NCI-H2029 treated with DMSO at 0.1 percent for 48 hours (cell line): ENCODE measurements at places on chromosomes 7 and 10.

DNA sequence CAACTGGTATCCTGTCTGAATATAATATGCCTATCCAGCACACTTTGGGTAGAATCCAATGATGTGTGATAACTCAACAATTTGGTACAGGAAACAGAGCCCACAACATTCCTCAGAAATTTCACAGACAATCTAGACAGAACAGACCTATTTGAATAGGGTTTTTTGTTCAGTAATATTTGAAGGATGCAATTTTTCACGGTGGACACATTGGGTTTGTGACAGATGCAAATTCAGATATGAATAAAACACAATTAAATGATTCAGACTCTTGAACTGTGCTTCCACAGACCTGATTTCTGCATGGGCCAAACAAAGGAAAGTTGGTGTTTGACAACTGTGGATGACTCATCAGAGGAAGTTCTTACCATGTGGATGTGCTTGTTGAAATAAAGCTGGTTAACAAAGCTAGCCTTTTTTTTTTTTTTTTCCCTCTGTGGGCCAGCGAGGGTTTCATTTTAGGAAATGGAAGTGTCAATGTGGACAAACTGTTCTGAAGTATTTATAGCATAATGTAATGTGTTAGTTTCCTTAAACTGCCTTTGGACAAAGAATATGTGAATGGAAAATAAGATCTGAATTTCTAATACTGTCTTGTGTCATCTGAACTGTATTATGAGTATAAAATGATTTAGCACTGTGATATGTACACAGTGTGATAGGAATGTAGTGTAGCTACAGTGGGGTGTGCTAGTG lies 43.2 kb upstream of the FAM133B start:
- no peak for DNase-seq

DNA sequence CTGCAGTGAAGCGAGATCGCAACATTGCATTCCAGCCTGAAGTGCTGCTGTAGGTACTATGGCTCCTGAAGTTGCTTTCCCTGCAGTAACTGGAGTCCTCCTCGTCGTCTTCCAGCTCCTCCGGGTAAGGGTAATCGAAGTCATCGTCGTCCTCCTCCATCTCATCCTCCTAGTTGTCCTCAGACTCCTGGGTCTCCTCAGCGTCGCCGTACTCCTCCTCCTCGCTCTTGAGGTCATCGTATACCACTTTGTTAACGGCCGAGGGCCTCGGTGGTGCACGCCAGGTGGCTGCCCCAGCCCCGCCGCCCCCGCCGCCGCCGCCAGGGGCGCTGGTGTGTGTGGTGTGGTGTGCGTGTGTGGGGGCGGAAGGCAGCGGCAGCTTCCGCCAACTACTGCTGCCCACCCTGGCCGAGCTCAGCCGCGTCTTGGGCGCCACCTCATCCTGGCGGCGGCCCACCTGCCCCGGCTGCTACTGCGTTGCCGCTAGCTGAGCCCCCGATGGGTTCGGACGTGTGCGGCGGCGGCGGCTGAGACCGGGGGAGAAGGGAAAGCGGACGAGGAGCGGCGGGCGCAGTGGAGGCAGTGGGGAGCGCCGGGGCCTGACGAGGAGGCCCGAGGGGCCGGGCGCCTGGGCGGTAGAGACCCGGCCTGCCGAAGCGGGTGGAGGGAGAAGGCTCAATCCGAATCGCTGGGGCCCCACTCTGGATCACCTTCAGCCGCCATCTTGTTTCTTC lies 11.8 kb upstream of the ACBD5 start:
- DNase-seq: no peak

DNA sequence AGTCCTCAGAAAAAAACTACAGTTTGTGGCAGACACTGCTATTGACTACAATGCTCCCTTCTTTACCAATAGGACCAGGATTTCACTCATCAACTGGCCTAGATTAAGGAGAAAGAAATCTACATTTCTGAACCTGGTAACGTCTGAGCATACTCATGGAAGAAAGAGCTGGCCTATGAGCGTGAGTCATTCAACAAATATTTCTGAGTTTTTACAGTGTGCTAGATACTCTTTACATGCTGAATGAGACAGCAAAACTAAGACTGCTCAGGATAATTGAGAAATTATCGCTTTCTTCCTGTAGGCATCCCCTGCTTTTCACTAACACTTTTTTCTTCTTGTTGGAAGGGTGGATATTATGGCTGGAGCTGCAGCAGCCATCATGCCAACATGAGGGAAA lies 609.7 kb downstream of the TNS3 start:
- no peak for DNase-seq

DNA sequence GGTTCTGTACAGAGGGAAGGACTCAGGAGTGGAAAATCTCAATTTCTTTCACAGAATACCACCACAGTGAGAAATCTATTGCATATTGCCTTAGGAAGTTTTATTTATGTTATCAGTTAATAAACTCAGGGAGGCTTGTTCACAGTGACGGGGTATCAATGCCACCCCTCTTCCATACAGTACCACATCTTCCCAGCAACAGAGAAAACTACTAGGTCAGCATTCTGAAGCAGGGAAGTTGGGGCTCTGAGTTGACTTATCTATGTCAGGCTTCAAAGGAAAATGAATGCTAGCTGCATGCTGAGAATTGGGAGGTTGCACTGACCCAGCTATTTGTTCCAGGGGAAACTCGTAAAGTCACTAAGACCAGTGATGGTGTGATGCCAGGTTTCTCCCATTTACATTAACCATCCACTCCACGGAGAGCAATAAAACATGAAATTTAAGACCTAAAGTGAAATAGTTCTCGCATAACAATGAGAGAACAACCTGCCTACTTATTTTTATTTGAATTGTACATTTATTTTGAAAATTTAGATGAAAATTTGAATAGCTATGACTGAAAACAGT lies 266.7 kb downstream of the RNLS start:
- no peak for DNase-seq

DNA sequence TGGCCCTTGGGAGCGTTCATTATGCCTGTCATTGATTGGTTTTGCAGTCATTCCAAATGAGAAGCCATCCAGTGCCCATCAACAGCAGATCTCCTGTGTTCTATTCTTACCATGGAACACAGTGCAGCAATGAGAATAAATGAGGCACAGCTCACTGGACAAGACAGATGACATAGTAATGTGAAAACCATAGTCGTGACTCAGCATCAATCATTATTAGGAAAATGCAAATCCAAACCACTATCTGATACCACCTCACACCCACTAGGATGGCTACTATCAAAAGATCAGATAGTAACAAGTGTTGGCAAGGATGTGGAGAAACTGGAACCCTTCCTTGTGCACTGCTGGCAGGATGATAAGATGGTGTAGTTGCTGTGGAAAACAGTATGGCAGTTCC lies 144.7 kb downstream of the ARHGAP22 start:
- DNase-seq: no peak

DNA sequence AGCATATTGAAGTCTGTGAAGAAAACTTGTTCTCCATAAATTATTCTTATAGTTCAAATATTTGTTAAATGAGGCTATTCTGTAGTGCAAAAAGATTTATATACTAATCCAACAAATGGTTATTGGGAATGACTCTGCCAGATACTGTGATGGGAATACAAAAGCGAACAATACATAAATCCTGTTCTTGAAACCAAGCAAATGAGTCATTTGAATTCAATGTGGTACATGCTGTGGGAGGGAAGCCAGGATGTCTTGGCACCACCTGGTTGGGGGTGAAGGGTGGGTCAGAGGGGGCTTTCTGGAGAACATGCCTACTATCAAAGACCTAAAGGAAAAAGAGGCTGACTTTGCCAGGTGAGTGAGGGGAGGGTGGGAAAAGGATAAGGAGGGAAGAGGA lies 594.2 kb downstream of the CALN1 start:
- DNase-seq: no peak

DNA sequence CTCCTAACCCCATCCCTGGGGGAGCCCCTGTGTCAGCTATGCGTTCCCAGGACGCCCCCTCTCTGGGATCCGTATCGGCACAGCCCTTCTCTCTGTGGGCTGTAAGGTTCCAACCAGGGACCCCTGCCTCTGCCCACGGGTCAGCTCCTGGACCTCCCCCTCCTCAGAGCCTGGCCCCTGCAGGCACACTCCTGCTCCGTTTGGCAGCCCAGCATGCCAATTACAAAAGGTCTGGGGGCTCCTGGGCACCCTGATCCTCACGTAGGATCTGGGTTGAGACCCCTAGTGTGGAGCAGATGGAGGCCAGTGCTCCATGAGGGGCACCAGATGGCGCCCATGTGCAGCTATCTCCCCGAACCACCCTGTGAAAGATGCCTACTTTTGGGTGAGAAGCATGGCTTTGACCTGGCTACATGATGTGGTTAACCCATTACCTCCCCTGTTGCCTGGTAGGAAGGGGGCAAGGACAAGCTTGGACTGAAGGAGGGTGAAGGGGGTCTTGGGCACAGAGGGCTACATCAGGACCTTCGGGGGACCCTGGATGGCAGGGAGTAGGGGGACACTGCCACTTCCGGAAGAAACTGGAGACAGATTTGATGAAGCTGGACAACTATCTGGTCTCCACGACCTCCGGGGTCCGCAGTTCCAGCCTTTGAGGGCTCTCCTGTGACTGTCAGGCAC lies 9.0 kb downstream of the TACR2 start:
- DNase-seq: no peak

DNA sequence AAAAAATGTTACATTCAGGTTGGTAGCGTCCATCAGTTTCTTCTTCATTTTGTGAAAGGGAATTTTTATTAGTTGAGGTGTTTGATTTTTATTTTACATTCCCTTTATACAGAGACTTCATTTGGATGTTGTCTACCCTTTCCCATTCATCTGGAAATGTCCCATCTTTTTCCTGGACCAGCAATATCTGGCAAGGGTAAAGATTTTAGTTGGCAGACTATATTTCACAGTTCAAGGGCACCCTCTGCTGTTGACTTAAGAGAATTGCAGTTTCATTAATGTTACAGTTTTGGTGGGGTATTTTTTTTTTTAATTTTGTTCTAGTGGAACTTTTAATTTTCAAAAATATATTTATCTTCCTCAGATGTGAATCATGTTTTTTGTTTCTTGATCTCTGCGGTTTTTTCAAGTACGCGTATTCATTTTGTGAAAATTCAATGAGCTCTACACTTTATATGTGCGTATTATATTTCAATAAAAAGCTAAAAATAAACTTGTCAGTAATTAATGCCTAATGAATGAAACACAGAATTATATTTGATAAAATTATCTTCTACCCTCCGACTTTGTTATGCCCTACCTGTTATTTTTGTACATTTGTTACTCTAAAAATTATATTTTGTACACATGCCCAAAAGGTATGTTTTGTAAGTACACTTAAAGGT lies 97.9 kb upstream of the KLF14 start:
- no peak for DNase-seq

DNA sequence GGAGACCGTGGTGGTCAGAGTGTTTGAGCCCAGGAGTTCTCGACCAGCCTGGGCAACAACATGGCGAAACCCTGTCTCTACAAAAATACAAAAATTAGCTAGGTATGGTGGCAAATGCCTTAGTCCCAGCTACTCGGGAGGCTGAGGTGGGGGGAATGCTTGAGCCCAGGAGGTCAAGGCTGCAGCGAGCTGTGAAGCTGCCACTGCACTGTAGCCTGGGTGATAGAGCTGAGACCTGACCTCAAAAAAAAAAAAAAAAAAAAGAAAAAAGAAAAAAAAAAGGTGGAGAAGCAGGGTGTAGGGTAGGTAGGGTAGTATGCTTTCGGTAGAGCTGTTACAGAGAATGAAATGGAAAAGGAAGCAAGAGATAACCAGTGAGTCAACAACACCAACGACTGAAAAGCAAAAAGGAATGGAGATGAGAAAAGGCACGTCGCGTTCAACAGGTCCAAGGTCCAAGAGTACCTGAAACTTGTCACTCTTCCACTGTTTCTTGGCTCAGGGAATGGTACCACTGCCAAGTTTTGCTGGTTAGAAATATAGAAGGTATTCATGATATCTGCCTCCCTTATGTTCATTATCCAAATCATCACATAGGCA lies 4.3 kb upstream of the RSBN1L start:
- no peak for DNase-seq

- no peak for DNase-seq
Observed at GRCh38 chr7:91348711-91349110, 84.5 kb downstream of the FZD1 start.

GRCh38 chr10:25682203-25682851 lies 251.7 kb upstream of the MYO3A start:
- no peak for DNase-seq

DNA sequence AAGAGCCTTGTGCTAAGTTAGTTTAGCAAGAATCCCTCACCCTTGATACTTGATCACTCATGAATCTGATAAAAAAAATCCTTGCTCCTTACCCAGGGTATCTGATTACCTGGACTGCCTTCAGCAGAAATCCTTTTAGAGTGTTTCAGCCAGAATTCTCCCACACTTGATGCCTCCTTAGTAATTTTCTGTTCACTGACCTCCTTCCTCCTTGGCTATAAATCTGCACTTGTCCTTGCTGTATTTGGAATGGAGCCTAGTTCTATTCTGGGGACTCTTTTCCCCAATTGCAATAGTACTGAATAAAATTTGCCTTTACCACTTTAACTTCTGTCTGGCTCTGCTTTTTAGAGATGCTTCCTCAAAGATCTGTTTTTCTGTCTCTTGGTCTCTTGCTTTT lies 84.9 kb downstream of the RPS24 start:
- DNase-seq: no peak

- DNase-seq: no peak
Observed at GRCh38 chr10:5527332-5528200, 2.8 kb downstream of the CALML3 start.

- no peak for DNase-seq
Observed at GRCh38 chr10:130875897-130876472, 435.5 kb downstream of the TCERG1L start.

- DNase-seq: no peak
Observed at GRCh38 chr7:36827726-36828703, 103.7 kb upstream of the AOAH start.

DNA sequence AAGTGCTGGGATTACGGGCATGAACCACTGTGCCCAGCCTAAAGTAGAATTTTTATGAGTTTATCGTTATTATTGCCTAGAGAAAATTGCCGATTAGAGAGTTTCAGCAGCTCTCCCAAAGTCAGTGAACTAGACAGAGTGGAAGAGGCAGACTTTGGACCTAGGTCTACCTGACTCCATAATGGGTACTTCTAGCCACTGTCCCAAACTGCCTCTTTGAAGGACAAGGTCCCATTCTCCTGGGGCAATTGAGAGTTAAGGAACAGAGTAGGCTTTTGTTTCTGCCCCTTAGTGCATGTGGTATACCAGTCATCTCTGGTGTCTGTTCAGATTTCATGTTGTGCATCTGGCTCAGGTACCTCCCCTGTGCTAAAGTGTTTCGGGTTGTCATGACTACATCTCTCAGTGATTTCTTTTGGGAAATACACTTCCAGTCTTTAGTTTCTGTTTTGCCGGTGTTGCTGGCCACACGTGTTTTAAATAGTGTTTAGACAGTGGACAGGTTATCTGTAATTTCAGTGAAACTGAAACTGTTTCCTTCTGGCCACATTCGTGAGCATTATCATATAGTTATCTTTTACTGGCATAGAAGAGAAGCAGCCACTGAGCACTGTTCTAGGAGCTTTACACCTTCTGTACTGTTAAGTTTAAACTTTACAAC lies 4.7 kb downstream of the TMEM236 start:
- DNase-seq: no peak

DNA sequence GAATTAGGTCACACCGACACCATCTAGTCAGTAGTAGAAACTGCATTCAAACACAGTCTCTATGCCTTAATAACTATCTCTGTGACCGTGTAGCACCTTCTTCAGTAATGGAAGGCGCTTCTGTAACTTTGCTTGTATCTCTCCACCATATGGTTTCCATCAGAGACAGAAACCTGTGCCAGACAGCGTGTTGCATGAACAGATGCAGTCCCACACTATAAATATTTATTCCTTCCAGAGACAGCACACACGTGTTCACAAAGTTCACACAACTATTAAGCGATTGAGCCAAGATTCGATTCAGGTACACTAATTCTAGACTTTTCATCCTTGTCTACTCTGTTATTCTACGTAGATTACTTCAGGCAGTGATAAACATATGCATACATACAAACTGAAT lies 873.9 kb upstream of the MBL2 start:
- DNase-seq: no peak
